ENCODE measurements at places on chromosomes 2 and 18.

DNA sequence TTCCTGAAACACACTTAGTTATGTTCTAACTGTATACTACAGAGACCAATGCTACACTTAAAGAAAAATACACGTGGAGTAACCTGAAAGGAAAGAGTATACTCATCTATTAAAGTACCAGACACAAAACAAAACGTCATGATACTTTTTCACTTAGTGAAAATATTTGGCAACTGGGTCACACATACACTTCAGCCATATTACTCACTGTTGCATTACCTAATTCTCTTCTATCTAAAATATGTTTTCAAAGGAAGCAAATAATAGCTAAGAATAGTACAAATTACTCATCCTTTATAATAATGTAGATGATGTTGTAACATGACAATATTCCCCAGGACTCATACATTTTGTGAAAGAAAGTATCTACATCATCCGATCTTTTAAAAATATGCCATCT lies 76.5 kb upstream of the EPB41L3 start:
- peak; percentile 22 for DNase-seq

DNA sequence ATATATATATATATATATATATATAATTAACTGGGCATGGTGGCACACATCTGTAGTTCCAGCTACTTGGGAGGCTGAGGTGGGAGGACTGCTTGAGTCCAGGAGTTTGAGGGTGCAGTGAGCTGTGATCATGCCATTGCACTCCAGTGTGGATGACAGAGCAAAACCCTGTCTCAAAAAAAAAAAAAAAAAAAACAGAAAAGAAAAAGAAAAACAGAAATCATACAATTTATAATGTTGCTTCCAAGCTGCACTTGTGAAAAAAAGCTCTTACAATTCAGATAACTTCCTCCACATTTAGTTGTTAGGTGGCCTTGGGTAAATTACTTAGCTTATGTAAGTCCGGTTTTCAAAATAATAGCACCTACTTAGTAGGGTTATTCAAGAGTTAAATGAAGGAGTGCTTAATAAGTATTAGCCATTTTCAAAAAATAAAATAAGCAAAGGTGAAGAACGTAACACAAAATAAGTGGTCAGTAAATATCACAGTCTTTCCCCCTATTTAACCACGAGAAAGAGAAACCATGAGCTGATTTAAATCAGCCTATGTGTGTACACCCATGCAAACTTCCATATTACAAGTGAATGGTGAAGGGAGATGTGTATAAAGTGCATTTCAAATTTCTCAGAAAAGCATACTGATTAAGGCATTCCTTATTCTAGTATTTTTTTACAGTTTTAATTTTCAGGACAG lies 2.3 kb downstream of the WIPF1 start:
- DNase-seq, result no peak

GRCh38 chr18:35933982-35934381 lies 38.5 kb upstream of the RMP24 start:
- no peak for DNase-seq

DNA sequence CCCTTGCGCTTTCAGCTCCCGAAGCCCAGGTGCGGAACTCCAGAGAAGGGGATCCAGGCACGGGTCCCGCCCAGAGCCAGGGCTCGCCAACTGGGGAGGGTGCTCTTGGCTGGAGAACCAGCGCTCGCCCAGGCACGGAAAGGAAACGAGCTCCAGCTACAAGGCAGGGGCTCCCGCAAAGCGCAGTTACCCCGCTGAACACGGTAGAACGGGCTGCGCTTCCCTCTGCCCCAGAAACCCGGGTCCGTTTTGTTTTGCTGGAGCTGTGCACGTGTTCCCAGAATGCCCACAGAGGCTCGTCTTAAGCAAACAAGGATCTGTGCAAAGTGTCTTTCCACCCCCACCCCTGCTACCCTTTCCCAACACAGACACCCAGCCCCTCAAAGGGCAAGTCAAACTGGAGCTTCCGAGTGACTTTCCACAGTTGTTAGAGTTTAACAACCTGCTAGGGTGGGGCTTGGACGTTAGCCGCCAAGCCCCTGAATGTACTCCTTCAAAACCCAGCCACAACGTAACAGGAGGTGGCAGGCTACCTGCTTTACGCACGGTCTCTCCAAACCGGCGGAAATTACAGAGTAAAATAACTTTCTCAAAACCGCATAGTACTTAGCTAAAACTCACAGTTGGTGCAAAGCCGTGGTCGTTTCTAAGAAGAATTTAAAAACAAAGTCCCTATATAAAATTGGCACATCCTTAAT lies 775 bp downstream of the RNF125 start:
- DNase-seq, result no peak

GRCh38 chr2:178506524-178506923 lies 26.3 kb downstream of the PLEKHA3 start:
- no peak for DNase-seq

- peak; percentile 45 for DNase-seq
Measured at GRCh38 chr2:223941579-223942277, 3.4 kb downstream of the WDFY1 start.

DNA sequence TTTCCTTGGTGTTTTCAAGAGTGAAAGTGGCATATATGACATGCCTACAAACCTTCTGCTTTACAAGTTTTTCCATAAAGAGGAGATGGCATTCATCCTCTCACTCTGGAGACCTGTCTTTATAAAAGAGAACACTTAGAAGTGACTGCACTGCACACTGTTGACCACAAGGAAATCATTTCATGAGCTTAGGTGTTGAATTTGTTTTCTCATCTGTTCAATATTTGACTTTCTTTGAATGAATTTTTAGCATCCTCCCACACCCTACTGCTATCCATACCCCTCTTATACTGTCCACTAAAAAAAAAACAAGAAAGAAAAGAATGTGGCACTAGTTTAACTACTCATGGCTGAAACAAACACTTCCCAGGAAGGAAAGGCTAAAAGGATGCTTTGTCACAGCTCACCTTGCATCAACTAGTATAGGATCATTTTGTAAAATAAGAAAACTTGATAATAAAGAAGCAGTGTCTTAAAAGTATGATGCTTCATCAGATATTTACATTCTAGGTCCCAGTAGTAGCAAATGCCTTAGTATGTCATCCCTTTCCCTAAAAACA lies 83.0 kb downstream of the ACVR1 start:
- DNase-seq, result no peak

GRCh38 chr2:200360364-200360763 lies 53.9 kb downstream of the SPATS2L start:
- no peak for DNase-seq

- no peak for DNase-seq
Measured at GRCh38 chr2:58971511-58972360, 730.6 kb upstream of the FANCL start.

DNA sequence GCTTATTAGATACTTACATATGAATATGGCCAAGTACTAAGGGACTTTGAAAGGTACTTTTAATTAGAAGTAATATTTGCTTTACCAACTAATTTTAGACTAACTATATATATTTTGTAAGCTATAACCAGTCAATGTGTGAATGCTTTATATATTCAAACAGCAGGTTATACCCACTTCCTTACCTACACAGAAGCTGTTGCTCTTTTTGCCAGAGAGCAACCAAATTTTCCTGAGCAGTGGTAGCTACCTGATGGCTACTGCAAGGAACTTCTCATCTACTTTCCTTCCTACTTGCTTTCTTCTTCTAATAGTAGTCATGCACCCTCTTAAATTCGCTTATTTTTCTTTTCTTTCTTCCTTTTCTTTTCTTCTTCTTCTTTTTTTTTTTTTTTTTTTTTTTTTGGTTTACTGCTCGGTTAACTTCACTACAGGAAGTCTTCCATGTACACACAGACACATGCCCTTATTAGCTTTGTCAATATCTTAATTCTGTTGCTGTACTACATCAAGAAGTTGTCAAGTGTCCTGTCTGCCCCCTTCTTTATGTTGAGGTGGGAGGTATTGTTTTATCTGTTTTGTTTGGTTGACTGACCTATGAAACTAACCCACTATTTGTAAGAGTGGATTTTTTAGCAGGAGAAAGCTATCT lies 95.0 kb downstream of the EPC2 start:
- DNase-seq, result no peak

GRCh38 chr2:189466656-189467055 lies 25.4 kb downstream of the WDR75 start:
- peak; percentile 23 for DNase-seq

- peak; percentile 77 for DNase-seq
Measured at GRCh38 chr18:6546229-6546628, 131.5 kb upstream of the L3MBTL4 start.

Measured in fibroblast of the conjunctiva (primary cell).